ENCODE measurements at places on chromosomes 4 and X.

GRCh38 chr4:114464726-114465272, 133.8 kb upstream of the UGT8 start:
- DNase-seq: no peak

DNA sequence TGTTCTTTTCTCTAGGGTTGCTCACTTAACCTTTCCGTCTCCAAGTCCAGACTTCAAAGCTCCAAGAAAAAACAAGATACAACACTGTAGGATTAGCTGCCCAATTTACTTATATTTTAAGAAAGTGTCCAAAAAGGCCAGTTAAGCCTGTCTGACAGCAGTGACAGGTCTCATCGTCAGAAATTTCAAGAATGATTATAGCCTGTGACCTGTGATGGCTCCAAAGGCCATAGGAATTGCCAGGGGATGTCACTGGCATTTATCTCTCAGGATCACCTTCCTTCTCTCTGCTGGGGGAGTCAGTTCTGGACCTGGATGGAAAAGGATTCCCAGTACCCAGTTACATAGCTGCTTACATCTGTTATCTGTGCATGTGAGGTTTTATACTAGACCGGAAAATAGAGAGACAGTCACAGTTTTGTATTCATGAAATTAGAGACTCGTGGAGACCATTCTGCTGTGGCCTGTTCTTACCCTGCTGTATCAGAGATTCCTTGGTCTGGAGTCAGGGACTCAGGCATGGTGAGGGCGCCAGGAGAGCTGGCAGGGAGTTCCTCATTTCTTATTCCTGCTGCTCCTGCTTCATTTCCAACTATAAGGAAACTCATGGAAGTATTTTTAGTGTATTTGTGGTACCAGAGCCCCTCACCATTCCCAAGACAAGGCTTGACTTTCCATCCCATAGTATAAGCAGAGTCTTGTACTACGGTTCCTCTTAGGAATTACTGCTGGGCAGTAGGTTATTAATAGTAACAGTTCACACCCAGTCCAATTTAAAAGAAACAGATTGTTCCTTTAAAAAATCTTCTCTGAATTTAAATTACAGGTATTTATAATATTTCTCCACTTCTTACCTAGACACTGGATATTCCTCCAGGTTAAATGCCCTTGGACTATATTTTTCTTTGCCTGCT, 220.8 kb downstream of the SHROOM3 start:
- no peak for DNase-seq

- no peak for DNase-seq
These were observed 174.7 kb upstream of the RPL34 start for GRCh38 chr4:108445716-108446115.

DNA sequence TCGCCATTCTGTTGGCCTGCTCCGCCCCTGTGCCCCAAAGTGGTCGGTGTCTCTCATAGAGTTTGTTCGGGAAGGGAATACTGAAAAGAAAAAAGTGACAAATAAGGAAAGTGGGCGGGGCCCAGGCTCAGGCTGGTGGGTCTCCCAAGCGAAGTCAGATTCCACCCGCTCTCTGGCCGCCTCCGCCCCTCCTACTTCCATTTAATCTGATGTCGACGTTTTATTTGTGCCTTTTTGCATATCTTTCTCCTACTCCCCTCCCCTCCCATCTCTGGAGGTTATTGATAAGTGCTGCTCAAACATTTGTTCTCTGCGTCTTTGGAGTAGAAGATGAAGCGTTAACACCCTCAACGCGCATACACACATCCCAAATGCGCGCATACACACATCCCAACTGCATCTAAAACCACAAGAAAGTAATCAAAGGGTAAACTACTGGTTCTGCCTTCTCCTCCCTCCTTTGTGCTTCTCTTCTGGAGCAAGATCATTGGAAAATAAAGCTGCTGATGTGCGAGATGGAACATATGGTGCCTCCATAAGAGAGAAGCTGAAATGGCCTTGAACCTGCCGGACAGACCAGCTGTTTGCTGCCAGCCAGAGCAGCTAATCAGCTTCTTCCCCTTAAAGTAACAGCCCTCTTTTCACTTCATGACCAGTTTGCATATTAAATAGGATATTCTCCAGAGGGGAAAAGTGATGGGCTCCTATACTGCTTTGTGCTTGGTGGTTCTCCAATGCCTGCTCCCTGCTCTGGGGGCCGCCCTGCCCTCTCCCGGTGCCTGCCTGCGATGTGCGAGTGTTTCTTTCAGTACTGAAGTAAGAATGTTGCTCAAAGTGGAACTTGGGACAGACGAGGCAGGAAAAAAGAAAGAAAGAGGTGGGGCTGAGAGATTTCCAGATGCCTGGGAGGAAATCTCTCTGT, 3.1 kb downstream of the MAMLD1 start:
- DNase-seq: no peak

- peak; percentile 46 for DNase-seq
These were observed 6.2 kb downstream of the TMEM131L start for GRCh38 chr4:153472122-153473037.

- no peak for DNase-seq
These were observed 137.4 kb downstream of the NSUN7 start for GRCh38 chr4:40886931-40887763.

- DNase-seq: peak; percentile 28
These were observed 75.2 kb downstream of the SPRY1 start for GRCh38 chr4:123471655-123472369.

- no peak for DNase-seq
These were observed 115.6 kb downstream of the DHRSX start for GRCh38 chrX:2385224-2385623.

DNA sequence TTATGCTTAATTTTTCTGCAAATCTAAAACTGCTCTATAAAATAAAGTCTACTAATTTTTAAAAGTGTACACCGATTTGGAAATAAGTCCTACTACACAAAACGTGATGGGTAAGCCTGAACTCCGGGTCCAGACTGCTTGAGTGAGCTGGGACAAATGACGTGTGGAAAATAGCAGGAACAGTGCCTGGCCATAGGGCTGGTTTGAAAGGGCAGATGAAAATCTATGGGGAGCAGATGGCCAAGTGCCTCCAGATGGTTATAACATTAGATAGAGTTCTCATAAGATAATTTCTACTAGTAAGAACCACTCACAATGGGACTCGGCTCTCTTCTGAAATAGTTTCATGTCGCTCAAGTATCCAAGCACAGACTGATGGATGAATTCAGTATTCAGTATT, 52.5 kb downstream of the F11 start:
- no peak for DNase-seq

DNA sequence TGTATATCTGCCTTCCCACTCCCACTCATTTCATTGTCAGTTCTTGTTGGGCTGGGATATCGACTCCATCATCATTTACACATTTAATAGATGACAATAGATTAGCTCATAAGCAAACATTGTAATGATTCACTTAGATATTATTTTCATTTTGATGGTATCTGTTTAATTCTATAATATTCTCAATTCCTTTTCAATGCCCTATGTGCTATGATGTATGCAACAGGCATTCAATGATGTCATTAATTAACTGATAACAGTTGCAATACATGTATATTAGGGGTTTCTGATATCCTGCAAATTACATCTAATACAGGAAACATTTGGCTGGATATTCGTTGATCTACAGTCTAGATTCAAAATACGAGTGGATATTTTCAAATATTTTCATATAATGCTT, 850.5 kb downstream of the CCSER1 start:
- no peak for DNase-seq

- no peak for DNase-seq
These were observed 29.1 kb upstream of the GALNT7 start for GRCh38 chr4:173139561-173139960.

DNA sequence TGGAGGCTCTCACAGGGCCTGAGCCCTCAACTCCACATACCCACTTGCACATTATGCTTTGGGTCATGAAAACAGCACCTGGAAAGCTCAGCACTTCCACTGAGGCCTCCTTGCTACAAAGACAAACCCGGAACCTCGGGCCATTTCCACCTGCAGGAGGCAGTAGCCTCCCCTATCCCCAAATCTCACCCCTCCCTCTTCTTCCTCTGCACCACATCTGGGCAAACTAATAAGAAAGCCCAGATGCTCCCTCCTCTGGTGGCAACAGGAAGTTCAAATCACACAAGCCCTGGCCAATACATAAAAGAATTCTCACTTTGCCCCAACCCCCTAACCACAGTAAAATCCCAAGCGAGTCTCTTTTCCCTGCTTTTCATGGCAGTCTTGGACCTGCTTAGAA, 136.4 kb downstream of the MAPK10 start:
- peak; percentile 56 for DNase-seq

- peak; percentile 8 for DNase-seq
These were observed 35.5 kb downstream of the F8 start for GRCh38 chrX:154986826-154987575.

DNA sequence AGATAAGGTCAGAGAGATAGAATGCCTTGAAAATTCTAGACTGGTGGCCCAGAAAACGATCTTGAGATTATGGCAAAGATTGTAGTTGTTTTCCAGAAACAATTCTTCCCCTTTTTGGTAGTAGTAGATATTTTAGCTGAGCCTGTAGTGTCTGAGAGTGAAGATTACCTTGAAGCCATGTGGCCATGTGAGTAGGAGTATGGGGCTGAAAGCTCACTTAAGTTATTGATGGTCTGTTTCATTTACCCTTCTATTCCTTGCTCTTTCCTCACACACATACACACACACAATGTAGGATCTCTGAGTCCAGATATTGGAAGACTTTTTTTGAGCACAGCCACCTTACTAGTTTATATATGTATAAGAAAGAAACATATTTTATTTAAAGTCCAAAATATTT, 941.6 kb upstream of the GRID2 start:
- DNase-seq: no peak

GRCh38 chr4:150150629-150151062, 72.4 kb downstream of the DCLK2 start:
- no peak for DNase-seq

GRCh38 chrX:77009691-77010090, 437.5 kb upstream of the FGF16 start:
- no peak for DNase-seq

GRCh38 chr4:47490550-47490949, 5.5 kb downstream of the ATP10D start:
- peak; percentile 48 for DNase-seq

DNA sequence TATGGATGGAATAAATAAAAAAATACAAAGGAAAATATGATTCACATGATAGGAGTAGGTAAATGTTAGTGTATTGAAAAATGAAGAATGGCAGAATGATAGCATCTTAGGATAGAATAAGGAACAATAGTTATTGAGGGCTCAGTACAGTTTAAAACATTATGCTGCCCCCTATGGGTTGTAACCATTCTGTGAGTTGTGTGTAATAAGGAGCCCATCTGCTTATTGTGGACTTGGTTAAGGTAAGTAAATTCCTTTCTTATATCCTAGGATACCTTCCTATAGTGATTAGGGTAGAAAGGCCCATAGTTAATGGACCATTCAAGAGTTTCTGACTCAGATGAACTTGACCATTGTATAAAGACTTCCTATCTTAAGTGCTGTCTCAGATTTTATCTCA, 195.8 kb downstream of the PDHA2 start:
- peak; percentile 61 for DNase-seq
